Stimulated activated CD8-positive, alpha-beta memory T cell treated with anti-CD3 and anti-CD28 coated beads, Interleukin-4, amount 100 ng/mL, for 48 hours (primary cell): ENCODE measurements at places on chromosomes 1 and 21.

GRCh38 chr1:155636397-155637153, 26.6 kb downstream of the MSTO1 start:
- no peak for DNase-seq

DNA sequence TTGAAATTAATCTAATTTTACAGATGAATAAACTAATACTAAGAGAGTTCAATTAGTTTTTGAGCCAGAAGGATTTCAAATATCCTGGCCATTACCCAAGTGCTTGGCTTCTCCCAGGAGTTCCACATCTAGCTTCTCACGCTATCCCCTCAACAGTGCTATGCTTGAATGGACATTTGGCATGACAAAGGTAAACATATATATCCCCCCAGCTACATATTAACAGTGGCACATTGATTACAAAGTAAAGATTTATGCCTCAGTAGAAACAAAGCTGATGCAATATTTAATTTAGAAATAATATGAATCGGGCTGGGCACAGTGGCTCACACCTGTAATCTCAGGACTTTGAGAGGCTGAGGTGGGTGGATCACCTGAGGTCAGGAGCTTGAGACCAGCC, 434.6 kb upstream of the PRMT6 start:
- no peak for DNase-seq

GRCh38 chr21:42193131-42193671, 25.7 kb upstream of the ABCG1 start:
- peak; percentile 78 for DNase-seq

DNA sequence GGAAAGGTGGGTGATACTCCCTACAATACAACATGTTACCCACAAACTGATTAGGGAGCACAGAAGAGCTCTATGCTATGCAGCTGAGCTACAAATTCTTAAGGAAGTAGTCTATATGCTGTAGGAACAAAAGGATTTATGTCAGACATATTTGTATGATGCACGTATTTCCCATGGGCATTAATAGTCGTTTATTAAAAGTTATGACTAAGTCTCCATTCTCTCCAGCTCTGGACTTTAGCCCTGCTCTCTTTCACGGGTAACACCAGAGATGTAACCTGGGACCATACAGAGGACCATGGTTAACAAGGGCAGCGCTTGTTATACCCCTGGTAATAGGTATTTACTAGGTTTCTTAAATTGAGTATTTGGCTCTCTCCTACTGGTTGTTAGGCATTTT, 168.2 kb upstream of the C1orf105 start:
- no peak for DNase-seq

GRCh38 chr1:110634455-110635311, 28.5 kb upstream of the KCNA2 start:
- DNase-seq: peak; percentile 81

GRCh38 chr1:159946242-159947187, 1.1 kb upstream of the IGSF9 start:
- no peak for DNase-seq

- DNase-seq: no peak
Observed at GRCh38 chr1:87956750-87957149, 628.1 kb downstream of the LMO4 start.

DNA sequence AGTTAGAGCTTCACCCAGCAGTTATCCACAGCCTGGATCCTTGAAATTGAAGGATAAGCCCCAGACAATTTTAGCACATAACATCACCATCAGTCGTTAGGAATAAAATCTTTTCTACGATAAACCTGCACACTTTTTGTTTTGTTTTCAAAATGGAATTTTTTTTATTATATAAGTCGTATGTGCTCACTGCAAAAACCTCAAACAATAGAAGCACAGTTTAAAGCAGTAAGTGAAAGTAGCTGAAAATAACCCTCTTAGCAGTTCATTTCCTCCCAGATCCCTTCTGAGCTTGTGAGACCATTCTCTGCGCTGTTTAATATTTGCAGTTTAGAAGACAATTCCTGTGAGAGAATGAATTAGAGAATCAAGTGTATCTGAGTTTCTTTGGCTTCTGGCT, 38.3 kb downstream of the ELK4 start:
- no peak for DNase-seq

DNA sequence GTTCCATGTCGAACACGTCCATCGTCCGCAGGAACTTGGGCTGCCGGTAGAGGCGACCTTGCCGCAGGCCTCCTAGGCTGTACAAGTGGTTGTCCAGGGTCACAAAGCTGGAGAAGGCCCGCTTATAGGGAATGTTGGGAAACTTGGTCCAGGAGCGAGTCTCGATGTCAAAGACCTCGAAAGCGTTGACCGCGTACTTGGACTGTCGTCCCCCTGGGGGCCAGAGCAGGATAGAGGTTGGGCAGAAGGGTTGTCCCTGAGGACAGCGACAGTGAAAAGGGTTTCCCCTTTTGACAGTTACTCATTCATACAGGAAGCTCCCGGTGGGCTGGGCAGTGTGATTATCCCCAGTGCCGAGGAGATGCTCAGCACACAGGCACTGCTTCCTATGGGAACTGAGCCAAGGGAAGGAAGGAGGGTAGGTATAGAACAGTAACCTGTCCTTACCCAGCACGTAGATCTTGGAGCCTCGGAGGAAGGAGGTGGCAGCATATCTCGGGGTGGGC, 17.5 kb downstream of the KLHDC8A start:
- no peak for DNase-seq

- peak; percentile 62 for DNase-seq
Observed at GRCh38 chr1:58783090-58783992, 506 bp downstream of the JUN start.

- DNase-seq: peak; percentile 75
Observed at GRCh38 chr1:100941098-100941527, 45.2 kb downstream of the SLC30A7 start.

GRCh38 chr1:214565310-214565709, 13.9 kb upstream of the PTPN14 start:
- no peak for DNase-seq

GRCh38 chr1:33379631-33380354, 51.1 kb downstream of the PHC2 start:
- no peak for DNase-seq

GRCh38 chr1:175829845-175830244, 86.5 kb upstream of the TNR start:
- no peak for DNase-seq

- no peak for DNase-seq
Observed at GRCh38 chr1:147502760-147503159, 38.5 kb upstream of the BCL9 start.

GRCh38 chr1:236465959-236466303, 57.9 kb upstream of the LGALS8 start:
- no peak for DNase-seq

DNA sequence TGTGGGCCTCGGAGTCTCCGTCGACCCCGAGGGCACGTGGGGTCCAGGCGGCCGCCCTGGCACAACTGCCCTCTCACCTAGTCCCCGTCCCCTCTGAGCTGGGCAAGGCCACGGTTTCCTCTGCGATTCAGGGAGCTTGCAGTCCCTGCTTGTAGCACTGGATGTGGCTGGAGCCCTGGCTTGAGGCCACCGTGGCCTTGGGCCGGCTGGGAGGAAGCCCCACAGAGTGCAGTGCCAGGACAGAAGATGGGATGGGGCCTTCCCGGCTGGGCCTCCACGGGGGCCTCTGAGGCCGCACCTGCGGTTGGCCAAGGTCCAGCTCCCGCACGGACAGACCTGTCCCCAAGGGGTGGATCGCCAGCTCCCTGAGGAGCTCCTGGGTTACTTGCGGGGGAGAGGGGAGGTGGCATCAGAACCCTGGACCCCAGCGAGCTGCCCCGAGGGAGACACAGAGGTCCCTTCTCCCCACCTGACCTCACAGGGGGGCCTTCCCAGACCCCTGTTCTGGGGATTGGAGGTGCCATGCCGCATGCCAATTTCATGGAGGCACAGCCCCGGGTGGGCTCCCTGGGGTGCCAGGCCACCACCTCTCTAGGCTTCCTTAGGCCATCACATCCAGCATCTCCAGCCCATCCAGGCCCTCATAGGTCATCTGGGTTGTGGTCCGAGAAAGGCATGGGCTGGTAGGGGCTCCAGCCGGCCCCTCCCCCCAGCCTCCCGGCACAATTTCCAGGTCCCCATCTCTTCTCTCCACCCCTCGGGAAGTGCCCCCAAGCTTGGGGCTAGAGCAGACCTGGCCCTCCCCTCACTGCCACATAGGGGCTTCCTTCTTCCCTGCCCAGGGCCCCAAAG, 80.8 kb downstream of the MORN1 start:
- DNase-seq: no peak
